Smooth muscle cell of bladder (primary cell): ENCODE measurements at places on chromosomes 3 and 15. TPM values are rescaled to one million over a fixed set of nuclear protein-coding genes. Genes with fewer than 3 reads are reported as not detected.

The PLSCR2 gene
- not detected in 2 replicates for total RNA-seq

The GOLGA8N gene
- total RNA-seq, result 3.1 and 4.4 TPM in 2 replicates

The BHLHE40 gene
- total RNA-seq, result 16.6 and 33.2 TPM in 2 replicates

The TMEM108 gene
- not detected in 2 replicates for total RNA-seq

The MRAS gene
- 37.0 and 67.5 TPM in 2 replicates for total RNA-seq

The CCR8 gene
- not detected in 2 replicates for total RNA-seq

The TGM5 gene
- not detected in 2 replicates for total RNA-seq

The CCR9 gene
- not detected in 2 replicates for total RNA-seq

The XCR1 gene
- total RNA-seq, result under 0.01 TPM in 2 replicates

The TMEM207 gene
- not detected in 2 replicates for total RNA-seq

The AGTR1 gene
- total RNA-seq, result 1.3 and 2.9 TPM in 2 replicates

The BNC1 gene
- 7.3 and 8.7 TPM in 2 replicates for total RNA-seq

The PSMD6 gene
- 92.4 and 94.0 TPM in 2 replicates for total RNA-seq

The GOLGA6L7 gene
- total RNA-seq, result not detected in 2 replicates

The TOPAZ1 gene
- not detected in 2 replicates for total RNA-seq

The OXTR gene
- total RNA-seq, result 0.37 and 0.57 TPM in 2 replicates

The SPINK8 gene
- total RNA-seq, result not detected in 2 replicates

The C3orf80 gene
- 3.0 and 8.0 TPM in 2 replicates for total RNA-seq

The OSTN gene
- 0.55 and 0.57 TPM in 2 replicates for total RNA-seq

The VILL gene
- 4.7 and 6.7 TPM in 2 replicates for total RNA-seq

The AP2M1 gene
- total RNA-seq, result 773 and 801 TPM in 2 replicates

The SERPINI1 gene
- 1.7 and 2.7 TPM in 2 replicates for total RNA-seq

The SUSD5 gene
- total RNA-seq, result 1.1 and 3.6 TPM in 2 replicates

The EHD4 gene
- 6.3 and 8.6 TPM in 2 replicates for total RNA-seq

The C3orf49 gene
- not detected in 2 replicates for total RNA-seq

The CFAP161 gene
- total RNA-seq, result not detected in 2 replicates

The NAA80 gene
- 1.7 and 1.8 TPM in 2 replicates for total RNA-seq

The TGFBR2 gene
- total RNA-seq, result 99.6 and 179 TPM in 2 replicates

The CKMT1A gene
- 0.18 TPM in 1 of 2 replicates, not detected in the other for total RNA-seq

The CAMK2N2 gene
- 0.09 and 0.14 TPM in 2 replicates for total RNA-seq

The TRAT1 gene
- total RNA-seq, result not detected in 2 replicates

The FRMD5 gene
- 1.6 and 5.0 TPM in 2 replicates for total RNA-seq

The NDN gene
- 41.5 and 66.6 TPM in 2 replicates for total RNA-seq

The PLSCR4 gene
- 21.0 and 23.9 TPM in 2 replicates for total RNA-seq

The AADACL2 gene
- not detected in 2 replicates for total RNA-seq

The PAQR9 gene
- total RNA-seq, result 0.18 TPM in 1 of 2 replicates, not detected in the other

The RYR3 gene
- 0.09 TPM in 1 of 2 replicates, not detected in the other for total RNA-seq

The LMAN1L gene
- total RNA-seq, result not detected in 2 replicates
